ENCODE measurements at places on chromosomes 5 and 9.
A peak's percentile ranks its signal among the peaks of the same experiment; 100 is the strongest.

DNA sequence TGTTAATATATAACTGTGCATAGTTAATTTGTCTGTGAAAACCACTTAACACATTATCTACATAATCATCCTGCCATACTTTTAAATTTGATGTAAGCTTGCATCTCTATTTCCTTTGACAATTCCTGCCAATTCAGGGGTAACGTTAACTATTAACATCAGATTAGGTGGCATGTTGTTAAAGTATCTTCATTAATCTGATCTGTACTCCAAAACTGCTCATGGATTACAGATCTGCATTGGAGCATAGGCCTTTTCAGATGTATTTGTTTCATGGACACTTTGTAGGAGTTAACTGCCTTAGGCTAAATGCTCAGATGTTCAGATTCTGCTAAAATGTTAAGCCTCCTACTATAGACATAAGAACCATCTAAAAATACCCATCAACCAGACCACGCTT is 3.1 kb downstream of the RPS6 start:
- DNase-seq = no peak

DNA sequence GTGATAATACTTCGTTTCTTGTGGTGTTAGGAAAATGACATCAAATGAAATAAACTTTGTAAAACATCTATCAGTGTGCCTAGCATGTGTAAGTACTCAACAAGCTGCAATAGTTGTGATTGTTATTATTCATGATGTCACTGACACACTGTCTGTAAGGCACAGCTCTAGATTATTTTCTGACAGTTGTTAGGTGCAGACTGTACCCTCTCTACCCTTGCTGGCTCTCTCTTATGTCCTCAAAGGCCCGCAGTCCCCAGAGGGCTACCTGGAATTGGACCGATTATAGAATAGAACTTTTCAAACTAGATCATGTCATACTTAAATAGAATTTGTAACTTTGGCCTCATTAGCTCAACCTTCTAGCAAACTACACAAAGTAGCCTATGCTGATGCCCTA is 65.9 kb upstream of the VCAN start:
- no peak for DNase-seq

GRCh38 chr5:1494780-1495524 is 28.8 kb downstream of the LPCAT1 start:
- peak; percentile 91 for DNase-seq

- DNase-seq = peak; percentile 30
Observed at GRCh38 chr5:6765612-6766525, 52.6 kb downstream of the TENT4A start.

Data from B cell (primary cell).